Placental pericyte (primary cell): ENCODE measurements at places on chromosomes 3 and 15. TPM values are rescaled to one million over a fixed set of nuclear protein-coding genes. Genes with fewer than 3 reads are reported as not detected.

The PFKFB4 gene
- 7.9 and 45.8 TPM in 2 replicates for total RNA-seq

The BCL2A1 gene
- total RNA-seq, result 0.44 and 1.3 TPM in 2 replicates

The ACTRT3 gene
- 2.8 and 6.0 TPM in 2 replicates for total RNA-seq

The FAM219B gene
- 28.2 and 40.7 TPM in 2 replicates for total RNA-seq
